Naive thymus-derived CD4-positive, alpha-beta T cell (primary cell): ENCODE measurements at places on chromosomes 2 and 18. TPM values are rescaled to one million over a fixed set of nuclear protein-coding genes. Genes with fewer than 3 reads are reported as not detected.

Gene BMP10
- polyA plus RNA-seq, result not detected

Gene IL1RL2
- polyA plus RNA-seq, result not detected

Gene CAPN14
- polyA plus RNA-seq, result 0.30 TPM

Gene UGT1A10
- not detected for polyA plus RNA-seq

Gene TNFRSF11A
- polyA plus RNA-seq, result not detected

Gene FAM237A
- polyA plus RNA-seq, result not detected

Gene NOSTRIN
- polyA plus RNA-seq, result not detected

Gene LOXHD1
- polyA plus RNA-seq, result not detected

Gene SAG
- polyA plus RNA-seq, result not detected
